ENCODE measurements at places on chromosomes 16 and 17.

DNA sequence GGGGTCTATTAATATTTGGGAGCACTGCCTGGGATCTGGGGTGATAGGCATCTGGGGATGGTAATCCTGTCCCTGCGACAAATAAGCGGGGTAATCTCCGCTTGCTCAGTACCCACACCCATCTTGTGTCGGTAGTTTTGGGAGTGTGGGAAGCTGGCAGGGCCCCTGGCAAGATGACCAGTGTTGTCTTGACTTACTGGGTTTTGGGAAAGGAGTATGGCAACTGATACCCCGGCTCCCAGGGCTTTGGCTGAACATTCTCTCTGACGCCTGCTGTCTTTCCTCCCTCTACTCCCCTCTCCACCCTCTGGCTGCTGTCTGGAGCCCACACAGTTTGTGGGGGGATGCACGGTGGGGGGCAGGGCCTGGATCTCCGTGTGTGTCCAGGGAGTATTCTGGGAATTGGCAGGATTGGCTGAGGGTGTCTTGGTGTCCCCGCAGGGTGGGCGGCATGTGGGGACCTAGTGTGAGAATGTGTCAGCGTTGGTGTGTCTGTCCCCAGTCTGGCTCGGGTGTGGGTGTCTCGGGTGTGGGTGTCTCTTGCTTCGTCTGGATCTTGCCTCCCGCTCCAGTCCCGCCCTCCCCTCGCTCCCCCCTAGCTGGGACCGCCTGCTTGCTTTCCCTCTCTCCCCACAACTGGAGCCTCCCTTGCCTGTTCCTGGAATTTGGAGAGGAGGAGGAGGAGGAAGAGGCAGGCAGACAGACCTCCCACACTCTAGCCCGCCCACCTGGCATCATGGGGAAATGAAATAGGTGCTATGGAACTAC is 12.0 kb downstream of the RARA start:
- DNase-seq: no peak

DNA sequence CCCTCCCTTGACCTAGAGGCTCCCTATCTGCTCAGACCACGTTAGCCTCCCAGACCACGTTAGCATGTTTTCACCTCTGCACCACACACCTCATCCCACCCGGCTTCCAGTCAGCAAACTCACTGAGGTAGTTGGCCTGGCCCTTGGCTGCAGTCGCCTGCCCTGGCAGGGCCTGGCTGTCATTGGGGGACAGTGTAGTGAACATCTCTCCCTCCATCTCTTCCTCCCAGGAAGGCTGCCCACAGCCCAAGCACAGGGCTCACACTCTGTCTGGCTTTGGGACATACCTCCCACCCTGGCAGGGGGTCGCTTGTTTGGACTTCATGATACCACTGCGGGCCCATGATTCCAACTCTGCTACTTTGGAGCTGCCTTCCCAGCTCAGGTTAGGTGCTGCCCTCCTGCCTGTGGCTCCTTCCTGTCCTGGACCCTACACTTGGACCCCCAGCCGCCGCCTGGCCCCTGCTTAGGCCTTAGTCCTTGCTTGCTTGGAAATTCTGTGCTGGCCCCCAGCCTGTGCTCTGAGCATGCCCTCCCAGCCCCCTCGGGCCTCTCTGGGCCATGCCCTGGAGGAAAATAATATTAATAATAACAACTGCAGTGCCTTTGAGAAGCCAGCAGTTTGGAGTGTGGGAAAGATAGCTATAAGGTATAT is 167.7 kb downstream of the COPRS start:
- DNase-seq: no peak

- no peak for DNase-seq
Measured at GRCh38 chr17:47840001-47840741, 902 bp downstream of the SCRN2 start.

DNA sequence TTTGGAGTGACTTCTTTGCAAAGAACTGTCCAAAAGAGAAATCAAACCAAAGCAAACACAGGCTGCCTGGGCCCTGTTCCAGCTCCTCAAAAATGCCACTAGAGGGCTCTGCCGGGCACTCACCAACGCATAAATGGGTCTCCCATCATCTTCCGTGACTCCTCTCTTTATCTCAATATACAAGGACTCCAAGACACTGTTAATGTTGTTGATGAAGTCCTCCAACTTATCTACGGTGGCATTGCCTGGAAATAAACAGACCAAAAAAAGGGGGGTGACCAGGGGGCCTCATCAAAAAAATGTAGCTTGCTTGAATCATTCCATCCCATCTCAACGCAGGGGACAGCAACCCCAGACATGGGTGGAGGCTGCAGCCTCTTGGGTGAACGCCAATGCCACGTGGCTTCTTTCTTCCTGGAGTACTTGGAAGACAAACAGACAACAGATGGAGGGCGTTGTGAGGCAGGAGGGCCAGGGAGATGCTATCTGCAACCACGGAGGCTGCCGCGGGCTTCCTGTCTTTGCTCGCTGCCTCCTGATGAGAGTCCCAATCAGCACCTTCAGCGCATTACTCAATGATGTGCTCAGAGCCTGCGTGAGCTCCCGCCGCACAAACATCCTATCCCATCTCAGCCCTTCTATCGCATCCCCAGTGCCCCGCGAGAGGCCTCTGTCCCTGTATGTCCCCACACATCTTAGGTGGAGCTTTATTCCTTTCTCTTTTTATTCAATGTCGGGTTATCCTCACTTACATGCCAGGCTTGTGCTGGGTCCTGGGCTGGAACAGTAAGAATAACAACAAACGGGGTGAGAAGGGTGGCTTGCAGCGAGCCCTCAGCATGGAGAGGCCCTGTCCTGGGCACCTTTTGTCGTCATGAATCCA is 32.0 kb downstream of the KDM8 start:
- DNase-seq: no peak

DNA sequence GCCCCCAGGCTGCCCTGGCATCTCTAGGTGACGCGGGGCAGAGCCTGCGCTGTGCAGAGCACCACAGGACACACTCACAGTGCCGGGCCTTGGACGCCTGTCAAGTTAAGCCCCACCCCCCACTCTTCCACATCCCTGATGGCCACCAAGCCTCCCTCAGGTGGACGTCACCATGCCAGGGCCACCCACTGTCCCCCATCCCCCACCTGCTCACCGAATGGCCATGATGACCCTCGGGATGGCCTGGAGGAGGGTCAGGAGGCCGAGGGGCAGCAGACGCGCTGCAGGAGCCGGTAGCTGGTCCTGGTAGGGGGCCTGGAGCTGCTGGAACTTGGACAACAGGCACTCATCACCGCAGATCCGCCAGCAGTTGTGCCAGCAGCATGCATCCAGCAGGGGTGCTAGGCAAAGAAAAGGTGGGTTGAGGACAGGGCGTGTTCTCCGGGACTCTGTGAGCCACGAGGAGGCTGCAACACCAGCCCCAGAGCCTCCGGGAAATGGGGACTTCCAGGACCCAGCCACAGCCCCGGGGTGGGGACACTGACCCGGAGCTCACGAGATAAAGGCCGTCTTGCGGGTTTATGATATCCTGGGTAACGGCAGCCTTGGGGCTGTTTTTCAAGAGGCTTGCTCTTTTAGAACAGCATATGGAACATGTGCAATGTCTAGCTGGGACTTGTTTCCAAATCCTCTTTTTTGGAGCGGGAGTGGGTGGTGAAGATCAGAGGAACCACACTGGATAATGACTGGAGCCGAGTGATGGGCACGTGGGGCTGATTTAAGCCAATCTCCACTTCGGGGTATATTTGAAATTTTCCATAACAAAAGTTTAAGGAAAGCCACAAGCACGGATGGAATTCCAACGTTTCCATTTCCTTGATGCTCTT is 11.4 kb downstream of the C16orf95 start:
- no peak for DNase-seq

DNA sequence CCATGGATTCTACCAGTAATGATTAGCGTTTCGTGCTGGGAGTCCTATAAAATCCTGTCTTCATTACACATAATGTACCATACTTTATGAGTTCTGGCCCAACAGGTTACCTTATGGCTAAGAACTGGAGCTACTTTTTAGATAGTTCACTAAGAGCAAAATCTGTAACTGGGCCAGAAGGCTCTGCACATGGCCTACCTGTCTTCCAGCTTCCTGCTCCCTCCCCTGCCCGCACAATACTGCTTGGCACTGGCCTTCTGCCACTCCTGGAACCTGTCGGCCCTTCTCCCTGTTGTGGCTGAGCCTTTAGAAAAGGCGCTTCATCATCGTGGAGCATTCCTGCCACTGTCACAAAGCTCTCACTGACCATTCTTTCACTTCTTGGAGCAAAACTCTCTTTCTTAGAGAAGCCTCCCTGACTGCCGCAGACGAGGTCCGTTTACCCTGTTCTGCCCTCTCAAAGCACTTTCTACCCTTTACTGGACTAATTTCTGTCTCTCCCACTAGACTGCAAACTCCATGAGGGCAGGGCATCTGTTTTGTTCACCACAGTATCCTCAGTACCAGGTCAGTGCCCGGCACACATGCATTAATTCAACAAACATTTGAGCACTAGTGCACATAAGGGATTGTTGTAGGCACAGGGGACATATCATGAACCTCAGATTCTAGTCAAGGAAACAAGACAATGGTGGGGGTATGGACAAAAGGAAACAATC is 116.5 kb downstream of the PARN start:
- DNase-seq: no peak

DNA sequence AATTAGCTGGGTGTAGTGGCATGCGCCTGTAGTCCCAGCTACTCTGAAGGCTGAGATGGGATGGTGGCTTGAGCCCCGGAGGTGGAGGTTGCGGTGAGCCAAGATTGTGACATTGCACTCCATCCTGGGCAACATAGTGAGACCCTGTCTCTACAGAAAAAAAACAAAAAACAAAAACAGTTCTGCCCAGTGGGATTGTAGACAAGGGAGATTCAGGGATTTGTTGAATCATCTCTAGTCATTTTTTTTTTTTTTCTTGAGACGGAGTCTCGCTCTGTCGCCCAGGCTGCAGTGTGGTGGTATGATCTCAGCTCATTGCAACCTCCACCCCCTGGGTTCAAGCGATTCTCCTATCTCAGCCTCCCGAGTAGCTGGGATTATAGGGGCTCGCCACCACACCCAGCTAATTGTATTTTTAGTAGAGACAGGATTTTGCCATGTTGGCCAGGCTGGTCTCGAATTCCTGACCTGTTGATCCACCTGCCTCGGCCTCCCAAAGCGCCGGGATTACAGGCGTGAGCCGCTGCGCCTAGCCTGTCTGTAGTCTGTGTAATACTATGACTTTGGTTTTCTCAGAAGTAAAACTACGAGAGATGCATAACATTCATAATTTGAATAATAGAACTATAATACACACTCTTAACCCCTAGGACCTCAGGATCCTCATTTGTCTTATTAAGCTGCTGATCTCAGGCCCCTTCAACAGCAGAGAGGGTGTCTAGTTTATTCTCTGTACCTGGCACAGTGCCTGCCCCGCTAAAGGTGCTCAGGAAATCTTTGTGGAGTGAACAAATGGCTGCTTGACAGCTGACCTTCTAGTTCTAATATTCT is 1.4 kb downstream of the TEN1 start:
- DNase-seq: no peak

DNA sequence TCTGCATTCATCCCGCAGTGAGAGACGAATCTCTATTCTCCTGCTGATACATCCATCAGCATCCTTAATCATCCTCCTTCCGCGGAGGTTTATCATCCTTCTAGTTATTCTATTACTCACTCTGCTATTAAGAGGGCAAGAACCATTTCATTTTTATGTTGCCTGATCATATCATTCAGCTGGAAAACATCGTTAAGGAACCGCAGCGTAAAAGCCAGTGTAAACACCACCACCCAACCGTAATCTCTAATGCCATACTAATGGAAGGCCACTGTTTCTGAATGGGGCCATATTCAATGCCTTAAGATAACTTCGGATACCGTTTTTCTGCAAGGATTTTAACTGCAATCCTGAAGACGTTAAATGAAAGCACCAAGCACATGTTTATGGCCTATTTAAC is 36.7 kb upstream of the ERCC4 start:
- no peak for DNase-seq

DNA sequence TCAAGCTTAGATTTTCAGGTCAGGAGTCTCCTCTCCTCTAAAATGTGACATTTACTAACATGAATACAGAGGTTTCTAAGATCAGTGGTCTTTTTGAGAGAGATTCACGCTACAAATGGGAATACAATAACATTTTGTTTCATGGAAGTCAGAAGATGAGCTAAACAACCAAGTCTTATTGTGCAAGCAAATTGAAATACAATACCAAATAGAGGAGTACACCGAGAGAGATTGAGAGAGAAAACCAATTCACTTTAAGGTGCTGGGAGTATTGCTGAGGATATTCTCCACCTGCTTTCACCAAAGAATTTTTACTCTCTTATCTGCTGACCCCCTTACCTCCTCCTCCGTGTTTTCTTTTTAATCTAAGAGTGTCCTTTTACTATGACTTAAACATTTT is 11.5 kb downstream of the VEZF1 start:
- no peak for DNase-seq

DNA sequence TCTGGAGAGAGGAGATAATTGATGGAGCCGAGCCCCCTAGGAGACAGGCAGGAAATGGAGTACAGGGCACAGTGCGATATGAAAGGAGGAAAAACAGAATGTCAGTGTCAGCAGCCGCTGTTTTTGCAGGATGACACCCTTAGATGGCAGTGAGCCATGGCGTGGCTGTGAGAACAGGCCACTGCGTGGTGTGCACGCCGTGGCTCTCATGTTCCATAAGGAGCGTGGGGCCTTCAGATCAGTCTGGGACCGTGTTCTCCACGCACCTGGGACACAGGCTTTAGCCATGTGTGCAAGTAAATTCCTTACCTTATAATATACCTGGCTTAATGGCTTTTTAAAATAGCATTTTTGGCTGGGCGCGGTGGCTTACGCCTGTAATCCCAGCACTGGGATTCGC is 198.0 kb downstream of the KATNIP start:
- DNase-seq: no peak

DNA sequence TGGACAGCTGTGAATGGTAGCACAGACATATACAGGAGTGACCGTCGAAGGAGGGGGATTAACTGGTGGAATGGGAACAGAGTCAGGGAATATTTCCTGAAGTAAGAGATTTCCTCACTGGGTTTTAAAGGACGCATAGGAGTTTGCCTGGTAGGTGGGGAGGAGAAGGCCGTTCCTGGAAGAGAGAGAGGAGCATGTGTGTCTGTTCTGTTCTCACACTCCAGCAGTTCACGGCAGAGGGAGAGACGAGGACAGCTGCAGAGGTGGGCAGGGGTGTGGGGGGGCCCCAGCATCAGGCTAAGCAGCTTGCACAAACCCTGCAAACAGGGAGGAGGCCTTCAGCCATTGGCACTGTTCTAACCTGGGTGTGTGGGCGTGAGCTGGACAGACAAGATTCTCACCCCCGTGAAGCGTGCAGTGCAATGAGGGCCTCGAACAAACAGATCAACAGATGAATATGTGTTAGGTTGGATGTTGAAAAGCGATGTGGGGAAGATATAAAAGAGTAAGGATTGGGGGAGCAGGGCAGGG is 85.3 kb upstream of the GSE1 start:
- DNase-seq: no peak

DNA sequence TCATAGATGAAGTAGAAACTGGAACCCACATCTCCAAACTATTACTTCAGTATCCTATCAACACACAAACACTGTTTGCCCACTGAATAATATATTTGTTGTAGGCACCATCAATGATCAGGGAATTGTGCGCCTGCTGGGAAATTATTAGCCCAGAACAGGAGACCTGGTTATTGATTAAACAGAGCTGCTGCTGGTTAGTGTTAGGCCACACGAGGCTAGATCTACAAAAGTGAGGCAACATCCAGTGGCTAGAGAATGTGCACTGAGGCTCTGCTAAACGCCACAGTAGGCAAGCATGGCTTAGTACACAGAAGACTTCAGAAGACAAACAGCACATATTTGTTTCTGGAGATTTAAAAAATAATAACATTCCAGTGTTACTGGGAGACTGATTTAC is 11.0 kb downstream of the ABHD15 start:
- DNase-seq: no peak
